ENCODE measurements at places on chromosomes 13 and 19. TPM values are rescaled to one million over a fixed set of nuclear protein-coding genes. Genes with fewer than 3 reads are reported as not detected.

GRCh38 chr19:19909654-19910053 lies 8.9 kb downstream of the ZNF93 start:
- DNase-seq: no peak

- no peak for DNase-seq
Measured at GRCh38 chr19:48477067-48477685, 8.0 kb downstream of the CYTH2 start.

The PBX4 gene
- polyA plus RNA-seq: 8.3 TPM

DNA sequence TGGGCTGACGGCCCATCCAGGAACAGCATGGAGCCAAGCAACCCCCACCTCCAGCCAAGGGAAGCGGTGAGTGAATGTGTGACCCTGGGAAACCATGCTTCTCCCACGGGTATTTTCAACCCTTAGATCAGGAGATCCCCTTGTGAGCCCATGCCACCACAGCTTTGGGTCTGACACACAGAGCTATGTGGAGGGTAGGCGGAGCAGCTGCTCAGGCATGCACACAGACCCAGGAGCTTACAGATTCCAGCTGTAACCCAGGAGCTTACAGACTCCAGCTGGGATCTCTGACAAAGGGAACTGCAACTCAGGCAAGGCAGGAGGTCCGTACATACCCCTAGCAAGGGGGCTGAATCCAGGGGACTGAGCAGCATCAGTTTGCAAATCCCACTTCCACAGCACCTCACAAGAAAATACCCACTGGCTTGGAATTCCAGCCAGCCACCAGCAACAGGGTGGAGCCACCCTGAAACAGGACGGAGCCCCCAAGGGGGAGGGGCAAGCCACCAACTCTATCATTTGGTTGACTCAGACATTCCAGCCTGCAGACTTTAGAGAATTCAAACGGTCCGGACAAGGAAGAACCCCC lies 40.8 kb upstream of the RFXAP start:
- no peak for DNase-seq

DNA sequence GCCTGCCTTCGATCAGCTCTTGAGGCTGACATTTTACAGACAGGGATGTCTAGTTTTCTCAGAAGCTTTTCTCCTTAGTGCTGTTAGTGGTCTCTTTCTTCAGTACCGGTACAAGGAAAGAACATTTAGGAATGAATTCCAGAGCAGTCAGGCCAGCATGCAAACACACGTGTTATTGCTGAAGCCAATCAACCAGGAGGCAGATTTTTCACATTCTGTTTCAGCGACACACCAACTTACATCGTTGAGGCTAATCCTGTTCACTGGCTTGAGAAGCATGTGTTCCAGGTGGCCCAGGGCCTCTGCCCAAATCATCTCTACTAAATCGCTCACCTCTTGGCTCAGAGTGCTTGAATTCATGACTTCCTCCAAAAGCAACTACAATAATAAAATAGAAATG lies 19.2 kb downstream of the PARP4 start:
- no peak for DNase-seq

- no peak for DNase-seq
Measured at GRCh38 chr19:1941146-1942077, at the start of gene CSNK1G2. TSS of gene CSNK1G2 (plus strand) at chr19:1941172. CDS start at chr19:1969773, 28,601 bp downstream.

- DNase-seq: no peak
Measured at GRCh38 chr13:67493835-67494234, 263.7 kb upstream of the PCDH9 start.

The TNFSF13B gene
- polyA plus RNA-seq: 10.7 TPM

GRCh38 chr19:7415163-7415856 lies 66.6 kb downstream of the ARHGEF18 start:
- no peak for DNase-seq

GRCh38 chr13:103354171-103354570 lies 288.0 kb upstream of the SLC10A2 start:
- DNase-seq: no peak

GRCh38 chr13:100442095-100442832 lies 146.3 kb downstream of the GGACT start:
- DNase-seq: no peak

DNA sequence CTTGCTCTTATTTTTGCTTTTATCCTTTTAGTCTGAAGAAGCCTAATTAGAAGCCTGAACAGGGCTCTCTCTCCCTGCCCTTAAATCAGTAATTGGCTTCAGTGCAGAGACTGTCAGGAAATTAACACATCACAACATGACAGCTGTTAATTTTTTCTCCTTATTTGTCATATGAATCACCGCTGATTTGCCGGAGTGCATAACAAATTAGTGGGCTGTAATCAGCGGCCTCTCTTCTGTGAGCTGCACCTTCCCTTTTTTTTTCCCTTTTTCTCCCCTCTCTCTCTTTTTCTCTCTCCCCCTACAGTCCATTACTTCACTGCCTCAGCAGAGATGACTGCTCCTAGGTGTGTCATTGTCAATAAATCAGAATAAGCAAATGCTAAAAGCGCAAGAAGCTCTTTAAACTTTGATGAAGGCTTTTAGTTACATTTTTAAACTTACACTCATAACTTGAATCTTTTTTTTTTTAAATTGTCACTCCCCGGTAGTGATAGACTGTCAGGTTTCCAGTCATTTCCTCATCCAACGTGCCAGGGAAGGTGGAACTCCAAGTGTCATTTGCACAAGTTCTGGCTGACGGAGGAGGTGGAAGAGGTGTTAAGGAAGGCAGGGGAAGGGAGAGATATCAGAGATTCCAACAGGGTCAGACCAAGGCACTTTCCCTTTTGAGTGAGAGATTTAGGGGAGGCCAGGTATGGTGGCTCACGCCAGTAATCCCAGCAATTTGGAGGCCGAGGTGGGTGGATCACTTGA lies 197.1 kb upstream of the TSHZ3 start:
- DNase-seq: no peak

The URAD gene
- not detected for polyA plus RNA-seq

The CGB1 gene
- polyA plus RNA-seq: not detected

- DNase-seq: no peak
Measured at GRCh38 chr19:51410950-51411748, 6.3 kb downstream of the SIGLEC10 start.

GRCh38 chr13:50114961-50115360 lies 99.7 kb downstream of the KCNRG start:
- no peak for DNase-seq

The KLK15 gene
- not detected for polyA plus RNA-seq

The RASGRP4 gene
- polyA plus RNA-seq: not detected

- DNase-seq: peak; percentile 97
Measured at GRCh38 chr19:41945135-41945766, 13.9 kb downstream of the RABAC1 start.

GRCh38 chr13:26448032-26448431 lies 109.5 kb upstream of the WASF3 start:
- DNase-seq: no peak

The LRCH1 gene
- 4.9 TPM for polyA plus RNA-seq

The OLFM2 gene
- 4.6 TPM for polyA plus RNA-seq

DNA sequence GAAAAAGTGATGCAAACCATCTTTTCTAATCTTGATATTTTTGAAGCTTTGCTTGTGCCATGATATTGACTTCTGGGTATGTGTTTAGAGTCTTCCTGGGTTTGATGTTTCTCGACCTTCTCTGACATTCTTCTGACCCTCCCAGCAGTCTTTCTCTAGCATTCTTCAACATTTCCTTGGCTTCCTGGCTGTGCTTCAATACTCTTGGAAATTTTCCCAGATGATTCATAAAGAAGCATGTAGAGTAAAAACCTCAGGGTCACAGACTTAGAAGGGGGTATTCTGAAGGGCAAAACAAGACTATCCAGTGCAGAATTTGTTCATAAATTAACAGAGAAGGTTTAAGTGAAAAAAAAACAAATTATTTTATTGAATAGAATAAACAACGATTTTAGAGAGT lies 946.3 kb upstream of the PCDH9 start:
- DNase-seq: no peak

DNA sequence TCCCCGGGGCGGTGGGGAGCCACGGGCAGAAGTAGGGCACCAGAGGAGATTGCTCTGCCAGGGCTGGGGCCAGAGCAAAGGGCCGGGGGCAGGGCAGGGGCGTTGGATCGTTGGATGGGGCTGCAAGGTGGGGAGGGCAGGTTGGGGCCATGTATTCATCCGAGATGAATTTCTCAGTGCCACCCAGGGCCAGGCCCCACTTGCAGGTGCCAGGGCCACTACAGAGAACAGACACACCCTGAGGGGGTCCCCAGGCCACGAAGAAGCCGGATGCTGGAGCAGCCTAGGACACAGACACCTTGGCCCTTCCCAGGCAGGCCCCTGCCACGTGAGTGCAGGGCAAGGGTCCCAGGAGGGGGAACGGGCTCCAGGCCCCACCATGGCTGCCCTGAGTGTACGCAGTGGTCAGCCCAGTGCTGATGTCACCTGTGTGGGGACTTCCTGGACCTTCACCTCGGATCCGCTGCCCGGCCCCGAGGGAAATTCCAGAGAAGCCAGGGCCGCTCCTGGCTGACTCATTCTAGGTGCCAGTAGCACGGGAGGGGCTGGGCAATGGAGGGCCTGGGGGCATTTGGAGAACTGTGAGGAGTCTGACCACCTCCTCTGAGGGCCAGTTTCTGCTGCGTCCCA lies 9.6 kb upstream of the SBNO2 start:
- no peak for DNase-seq

- DNase-seq: no peak
Measured at GRCh38 chr13:31805841-31806240, 66.5 kb downstream of the RXFP2 start.

DNA sequence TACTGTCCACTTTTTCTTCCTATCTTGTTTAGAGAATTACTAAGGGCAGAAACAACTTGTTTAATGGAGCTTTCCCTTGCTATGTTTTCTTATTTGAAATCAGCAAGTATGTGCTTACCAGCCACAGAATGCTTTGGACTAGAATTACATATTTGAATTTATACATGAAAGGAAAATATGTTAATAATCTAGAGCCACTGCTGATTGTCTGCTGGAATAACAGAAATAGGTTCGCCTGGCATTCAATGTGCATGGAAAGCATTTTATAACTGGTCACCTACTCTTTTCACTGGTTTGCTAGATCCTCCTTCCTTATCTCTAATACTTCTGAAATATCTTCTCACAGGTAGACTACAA lies 8.0 kb downstream of the EFNB2 start:
- DNase-seq: no peak

DNA sequence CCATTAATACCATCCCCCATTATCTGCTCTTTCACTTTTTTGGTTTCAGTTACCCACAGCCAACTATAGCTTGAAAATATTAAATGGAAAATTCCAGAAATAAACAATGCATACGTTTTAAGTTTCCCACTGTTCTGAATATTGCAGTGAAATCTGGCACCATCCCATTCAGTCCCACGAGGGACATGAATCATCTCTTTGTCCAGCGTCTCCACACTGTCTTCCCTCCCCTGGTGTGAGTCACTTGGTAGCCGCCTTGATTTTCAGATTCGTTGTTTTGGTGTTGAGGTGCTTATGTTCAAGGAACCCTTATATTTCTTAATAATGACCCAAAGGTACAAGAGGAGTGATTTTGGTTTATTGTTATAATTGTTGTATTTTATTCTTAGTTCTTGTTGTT lies 246.1 kb downstream of the DCT start:
- DNase-seq: no peak

GRCh38 chr13:40629678-40630384 lies 36.6 kb downstream of the FOXO1 start:
- no peak for DNase-seq

- DNase-seq: no peak
Measured at GRCh38 chr13:110471833-110472162, 89.7 kb downstream of the RAB20 start.

DNA sequence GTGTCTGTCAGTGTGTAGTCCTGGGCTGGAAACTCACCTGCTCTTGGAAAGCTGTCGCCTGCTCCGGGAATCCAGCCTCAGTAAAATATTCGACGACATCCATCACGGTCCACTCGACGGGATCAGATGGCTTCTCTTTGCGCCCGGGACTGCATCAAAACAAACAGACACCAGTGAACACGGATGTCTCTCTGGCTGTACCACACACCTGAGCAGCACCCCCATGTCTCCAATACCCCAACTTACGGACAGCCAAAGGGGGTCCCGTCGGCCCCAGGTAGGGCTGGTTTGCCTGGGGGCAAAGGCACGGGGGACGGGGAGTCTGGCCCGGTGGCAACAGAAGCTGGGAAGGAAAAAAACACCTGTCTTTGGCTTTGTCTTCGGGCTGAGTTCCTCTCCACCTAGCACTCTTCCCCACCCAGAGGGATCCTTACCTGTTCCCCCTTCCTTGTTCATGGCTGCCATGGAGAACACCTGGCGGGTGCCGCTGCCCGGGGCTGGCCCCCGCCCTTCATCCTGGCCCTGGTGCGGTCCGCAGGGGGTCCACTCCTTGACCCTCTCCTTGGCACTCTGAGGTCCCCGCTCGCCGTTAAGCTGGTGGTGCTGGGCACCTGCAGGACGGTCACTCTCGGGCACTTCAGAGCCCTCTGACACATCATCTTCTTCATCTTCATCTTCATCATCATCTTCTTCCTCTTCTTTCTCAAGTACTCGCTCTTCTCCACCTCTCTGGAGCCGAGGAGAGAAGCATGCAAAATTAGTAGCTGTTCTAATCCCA lies 1.7 kb downstream of the SAMD1 start:
- no peak for DNase-seq

DNA sequence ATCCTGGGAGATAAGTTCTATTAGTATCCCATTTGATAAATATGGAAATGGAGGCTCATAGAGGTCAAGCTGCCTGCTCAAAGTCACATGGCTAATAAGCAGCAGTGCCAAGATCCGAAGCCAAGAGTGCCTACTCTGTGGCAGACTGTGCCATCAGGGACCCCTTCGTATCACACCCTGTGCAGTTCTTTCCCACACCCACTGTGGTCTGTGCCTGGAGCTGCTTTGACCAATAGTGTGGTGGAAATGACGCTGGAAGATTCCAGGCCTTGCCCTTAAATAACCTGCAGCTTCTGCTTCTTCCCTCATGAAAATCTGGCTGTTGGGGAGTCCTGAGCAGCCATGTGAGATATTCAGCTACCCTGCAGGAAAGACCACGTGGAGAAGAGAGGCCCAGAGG lies 10.1 kb downstream of the OPA3 start:
- DNase-seq: no peak

DNA sequence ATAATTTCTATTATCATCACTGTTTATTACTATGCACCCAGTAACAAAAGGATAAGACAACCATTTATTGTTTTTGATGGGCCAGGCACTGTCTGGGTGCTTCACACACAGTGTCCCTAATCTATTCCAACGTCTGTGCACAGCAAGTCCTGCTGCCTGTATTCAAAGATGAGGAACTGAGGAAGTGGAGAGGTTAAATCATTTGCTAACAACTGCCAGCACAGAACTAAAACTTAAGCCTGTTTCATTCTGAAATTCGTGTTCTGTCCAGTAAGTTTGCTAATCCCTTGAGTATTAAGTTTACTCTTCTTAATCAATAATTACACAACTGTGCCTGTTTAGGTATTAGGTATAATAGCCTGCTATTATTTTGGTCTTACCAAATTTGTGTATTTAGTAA lies 41.9 kb downstream of the TEX26 start:
- DNase-seq: no peak

Data from CD8-positive, alpha-beta memory T cell (primary cell).